ENCODE measurements at places on chromosomes 3 and 15. TPM values are rescaled to one million over a fixed set of nuclear protein-coding genes. Genes with fewer than 3 reads are reported as not detected.

The SLC9C1 gene
- not detected for total RNA-seq

DNA sequence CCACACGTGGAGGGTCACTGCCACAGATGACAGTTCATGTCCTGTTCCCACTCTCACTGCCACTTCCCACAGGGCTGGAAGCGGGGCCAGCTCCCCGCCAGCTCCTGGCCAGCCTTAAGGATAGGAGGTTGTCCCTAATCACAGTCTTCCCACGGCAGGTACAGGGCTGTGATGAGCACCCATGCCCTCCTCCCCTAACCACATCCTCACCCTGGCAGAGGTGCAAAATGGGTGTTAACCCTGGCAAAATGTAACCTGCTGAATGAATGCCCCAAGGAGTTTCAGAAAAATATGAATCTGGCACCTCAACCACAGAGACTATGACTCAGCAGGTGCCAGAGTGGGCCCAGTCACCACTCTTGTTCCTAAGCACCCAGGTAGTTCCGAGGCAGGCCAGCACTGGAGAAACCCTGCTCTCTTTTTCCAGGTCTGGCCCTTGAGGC lies 185.1 kb upstream of the TPM1 start:
- no peaks in the 10 kb centered on the region for H3K4me1 ChIP-seq
- no peak overlapping the region for H3K27ac ChIP-seq

- H3K4me3 ChIP-seq: no peak overlapping the region
- DNase-seq: no peak
- no peaks in the 10 kb centered on the region for H3K27me3 ChIP-seq
- no peaks in the 10 kb centered on the region for H3K36me3 ChIP-seq
- no peak overlapping the region for H3K27ac ChIP-seq
- H3K4me1 ChIP-seq: peaks cover 26% of the 10 kb centered on the region
Measured at GRCh38 chr3:72078676-72079368, 293.9 kb upstream of the PROK2 start.

The ITIH1 gene
- 0.31 TPM for total RNA-seq

The ISG20 gene
- 1.9 TPM for total RNA-seq

The CPOX gene
- total RNA-seq: 28.4 TPM

DNA sequence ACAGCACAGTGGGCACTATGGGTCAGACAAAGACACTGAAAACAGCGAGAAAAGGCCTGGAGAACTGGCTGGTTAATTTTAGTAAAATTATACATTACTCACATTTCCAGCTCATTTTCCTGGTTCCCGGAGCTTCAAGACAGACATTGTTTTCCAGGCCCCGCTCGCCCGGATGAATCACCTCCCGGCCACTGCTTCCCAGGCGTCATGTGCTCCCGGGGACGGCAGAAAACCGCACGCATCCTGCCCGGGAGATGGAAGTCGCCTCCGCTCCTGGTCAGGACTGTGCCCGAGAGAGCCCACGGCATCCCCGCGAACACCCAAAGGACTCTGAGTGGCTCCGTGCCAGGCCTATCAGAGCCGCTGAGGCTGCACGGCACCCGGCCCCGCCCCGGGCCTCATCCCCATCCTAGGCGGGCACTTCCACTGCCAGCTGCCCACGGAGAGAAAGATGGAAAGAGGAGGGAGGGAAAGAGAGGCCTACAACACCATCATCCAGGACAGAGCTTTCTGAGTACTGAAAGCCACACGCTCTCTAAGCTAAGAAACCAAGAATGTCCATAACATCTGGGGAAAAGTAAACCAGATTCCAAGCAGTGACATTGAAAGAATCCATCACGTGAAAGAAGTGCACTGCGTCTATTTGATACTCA lies 75.1 kb downstream of the VGLL4 start:
- DNase-seq: no peak
- H3K4me1 ChIP-seq: peaks cover 4% of the 10 kb centered on the region
- no peak overlapping the region for H3K4me3 ChIP-seq
- no peak overlapping the region for H3K27ac ChIP-seq
- no peaks in the 10 kb centered on the region for H3K27me3 ChIP-seq
- H3K36me3 ChIP-seq: no peaks in the 10 kb centered on the region

GRCh38 chr3:178714925-178715832 lies 178.9 kb downstream of the KCNMB2 start:
- DNase-seq: no peak
- no peaks in the 10 kb centered on the region for H3K27me3 ChIP-seq
- no peak overlapping the region for H3K4me3 ChIP-seq
- H3K4me1 ChIP-seq: no peaks in the 10 kb centered on the region

DNA sequence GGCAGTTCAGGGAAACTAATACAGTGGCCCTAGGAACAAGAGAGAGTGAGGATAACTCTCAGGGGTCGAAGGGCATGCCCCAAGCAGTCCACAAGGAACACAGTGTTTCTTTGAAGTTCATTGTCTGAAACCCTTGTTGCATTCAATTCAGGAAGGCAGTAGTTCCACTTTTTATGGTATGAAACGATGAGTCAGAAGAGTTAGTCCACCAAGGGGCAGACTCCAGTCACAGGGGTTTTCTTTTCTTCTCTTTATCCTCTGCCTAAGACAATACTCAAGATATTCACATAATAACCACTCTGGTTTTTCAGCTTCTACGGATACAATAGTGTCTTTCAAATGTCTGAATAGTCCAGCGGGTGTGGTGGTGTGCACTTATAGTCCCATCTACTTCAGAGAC lies 23.7 kb upstream of the TICRR start:
- no peaks in the 10 kb centered on the region for H3K36me3 ChIP-seq
- H3K4me1 ChIP-seq: peaks cover 7% of the 10 kb centered on the region
- H3K4me3 ChIP-seq: no peak overlapping the region
- DNase-seq: no peak
- H3K27me3 ChIP-seq: peaks cover 2% of the 10 kb centered on the region

DNA sequence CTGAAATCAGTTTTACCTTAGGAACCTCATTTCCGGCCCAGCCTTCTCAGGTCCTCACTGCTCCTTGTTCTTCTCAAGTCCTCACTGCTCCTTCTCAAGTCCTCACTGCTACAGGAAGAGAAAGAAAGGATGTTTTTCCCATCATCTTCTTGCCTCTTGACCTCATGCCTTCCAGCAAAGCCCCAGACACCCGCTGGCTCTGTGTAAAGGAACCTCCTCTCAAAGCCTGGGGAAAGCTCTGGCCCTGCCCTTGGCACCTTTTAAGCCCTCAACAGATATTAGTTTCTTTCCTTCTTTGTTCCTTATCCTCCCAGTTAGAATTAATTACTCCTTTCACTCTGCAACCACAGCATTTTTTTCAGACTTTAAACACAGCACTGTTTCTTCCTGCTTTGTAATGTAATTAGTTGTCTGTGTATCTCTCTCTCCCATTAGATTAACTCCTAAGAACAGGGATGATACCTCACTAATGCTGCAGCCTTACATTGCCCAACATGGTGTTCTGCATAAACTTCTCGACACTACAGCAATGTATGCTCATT lies 4.0 kb upstream of the WDR49 start:
- no peaks in the 10 kb centered on the region for H3K27me3 ChIP-seq
- no peaks in the 10 kb centered on the region for H3K36me3 ChIP-seq
- H3K4me1 ChIP-seq: no peaks in the 10 kb centered on the region
- no peak overlapping the region for H3K27ac ChIP-seq
- DNase-seq: no peak

GRCh38 chr15:49438962-49439631 lies 16.1 kb downstream of the FGF7 start:
- H3K4me3 ChIP-seq: no peak overlapping the region
- DNase-seq: no peak
- H3K27ac ChIP-seq: peak overlapping the region; percentile 29
- no peaks in the 10 kb centered on the region for H3K36me3 ChIP-seq
- no peaks in the 10 kb centered on the region for H3K27me3 ChIP-seq

GRCh38 chr3:126543457-126544061 lies 15.2 kb downstream of the C3orf22 start:
- peaks cover 14% of the 10 kb centered on the region for H3K4me1 ChIP-seq
- no peak for DNase-seq
- H3K27ac ChIP-seq: no peak overlapping the region
- H3K4me3 ChIP-seq: no peak overlapping the region
- H3K27me3 ChIP-seq: peaks cover 18% of the 10 kb centered on the region
- H3K36me3 ChIP-seq: no peaks in the 10 kb centered on the region

- peaks cover 54% of the 10 kb centered on the region for H3K36me3 ChIP-seq
- peak; percentile 86 for DNase-seq
- peak overlapping the region; percentile 81 for H3K4me3 ChIP-seq
- peak overlapping the region; percentile 99 for H3K27ac ChIP-seq
Measured at GRCh38 chr3:186783731-186784515, 546 bp downstream of the EIF4A2 start.

The TGM5 gene
- not detected for total RNA-seq

The GUCA1C gene
- not detected for total RNA-seq

Data from K562 (cell line).